ENCODE measurements at places on chromosomes 5 and 9.

GRCh38 chr5:107753427-107753826 lies 82.7 kb upstream of the EFNA5 start:
- DNase-seq = no peak

DNA sequence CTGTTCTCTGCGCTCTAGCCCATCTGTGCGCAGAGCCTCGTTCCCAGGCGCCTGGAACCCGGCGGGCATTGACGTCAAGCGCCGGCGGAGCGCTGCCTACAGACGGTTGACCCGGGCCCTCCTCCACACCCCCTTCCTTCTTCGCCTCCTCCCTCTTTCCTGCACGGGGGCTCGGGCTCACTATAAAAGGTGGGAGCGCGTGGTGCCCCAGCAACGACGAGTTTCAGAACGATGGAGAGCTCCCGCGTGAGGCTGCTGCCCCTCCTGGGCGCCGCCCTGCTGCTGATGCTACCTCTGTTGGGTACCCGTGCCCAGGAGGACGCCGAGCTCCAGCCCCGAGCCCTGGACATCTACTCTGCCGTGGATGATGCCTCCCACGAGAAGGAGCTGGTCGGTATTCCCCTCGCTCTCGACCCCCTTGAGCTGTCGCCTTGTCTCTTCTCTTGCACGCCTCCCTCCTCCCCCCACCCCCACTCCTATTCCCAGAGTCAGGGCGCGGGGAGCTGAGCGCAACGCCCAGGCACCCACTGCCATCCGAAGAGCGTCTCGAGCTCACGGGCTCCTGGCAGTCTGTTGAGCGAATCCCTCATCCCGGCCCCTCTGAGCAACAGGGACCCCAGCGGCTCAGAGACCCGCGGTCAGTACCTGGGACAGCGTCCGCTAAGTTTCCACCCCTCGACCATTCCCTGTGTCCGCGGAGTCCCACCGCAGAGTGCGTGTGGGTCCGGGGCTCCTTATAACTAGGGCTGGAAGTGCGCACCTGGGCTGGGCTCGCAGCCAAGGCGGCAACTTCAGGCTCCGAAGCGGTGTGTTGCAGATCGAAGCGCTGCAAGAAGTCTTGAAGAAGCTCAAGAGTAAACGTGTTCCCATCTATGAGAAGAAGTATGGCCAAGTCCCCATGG lies at the start of gene CARTPT:
TSS of gene CARTPT (plus strand) at position 213 of the 902 bp plus-strand sequence. CDS start at position 232, 19 bp downstream.
- DNase-seq = no peak

DNA sequence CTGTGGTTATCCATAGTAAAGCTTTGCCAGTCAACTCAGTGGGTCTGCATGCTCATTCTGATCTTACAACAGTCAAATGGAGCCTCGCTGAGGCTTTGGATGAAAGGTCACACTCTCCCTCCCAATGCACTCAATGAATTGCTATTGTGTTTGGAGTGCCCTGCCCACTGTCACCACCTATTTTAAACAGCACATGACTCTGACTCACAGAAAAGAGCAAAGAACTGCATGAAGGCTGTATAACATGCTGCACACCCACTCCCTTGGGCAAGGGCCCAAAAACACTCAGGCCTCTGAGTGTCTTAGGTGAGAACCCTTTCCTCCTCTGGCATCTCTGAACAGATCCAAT lies 118.7 kb upstream of the CCDC112 start:
- DNase-seq = no peak

DNA sequence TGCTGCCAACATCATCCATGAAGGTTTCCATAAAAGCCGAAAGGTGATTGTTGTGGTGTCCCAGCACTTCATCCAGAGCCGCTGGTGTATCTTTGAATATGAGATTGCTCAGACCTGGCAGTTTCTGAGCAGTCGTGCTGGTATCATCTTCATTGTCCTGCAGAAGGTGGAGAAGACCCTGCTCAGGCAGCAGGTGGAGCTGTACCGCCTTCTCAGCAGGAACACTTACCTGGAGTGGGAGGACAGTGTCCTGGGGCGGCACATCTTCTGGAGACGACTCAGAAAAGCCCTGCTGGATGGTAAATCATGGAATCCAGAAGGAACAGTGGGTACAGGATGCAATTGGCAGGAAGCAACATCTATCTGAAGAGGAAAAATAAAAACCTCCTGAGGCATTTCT lies 10.1 kb downstream of the TLR4 start:
- DNase-seq = no peak

GRCh38 chr5:169798438-169798837 lies 161.4 kb downstream of the DOCK2 start:
- DNase-seq = no peak

GRCh38 chr9:106920701-106921283 lies 57.8 kb downstream of the ZNF462 start:
- DNase-seq = no peak

DNA sequence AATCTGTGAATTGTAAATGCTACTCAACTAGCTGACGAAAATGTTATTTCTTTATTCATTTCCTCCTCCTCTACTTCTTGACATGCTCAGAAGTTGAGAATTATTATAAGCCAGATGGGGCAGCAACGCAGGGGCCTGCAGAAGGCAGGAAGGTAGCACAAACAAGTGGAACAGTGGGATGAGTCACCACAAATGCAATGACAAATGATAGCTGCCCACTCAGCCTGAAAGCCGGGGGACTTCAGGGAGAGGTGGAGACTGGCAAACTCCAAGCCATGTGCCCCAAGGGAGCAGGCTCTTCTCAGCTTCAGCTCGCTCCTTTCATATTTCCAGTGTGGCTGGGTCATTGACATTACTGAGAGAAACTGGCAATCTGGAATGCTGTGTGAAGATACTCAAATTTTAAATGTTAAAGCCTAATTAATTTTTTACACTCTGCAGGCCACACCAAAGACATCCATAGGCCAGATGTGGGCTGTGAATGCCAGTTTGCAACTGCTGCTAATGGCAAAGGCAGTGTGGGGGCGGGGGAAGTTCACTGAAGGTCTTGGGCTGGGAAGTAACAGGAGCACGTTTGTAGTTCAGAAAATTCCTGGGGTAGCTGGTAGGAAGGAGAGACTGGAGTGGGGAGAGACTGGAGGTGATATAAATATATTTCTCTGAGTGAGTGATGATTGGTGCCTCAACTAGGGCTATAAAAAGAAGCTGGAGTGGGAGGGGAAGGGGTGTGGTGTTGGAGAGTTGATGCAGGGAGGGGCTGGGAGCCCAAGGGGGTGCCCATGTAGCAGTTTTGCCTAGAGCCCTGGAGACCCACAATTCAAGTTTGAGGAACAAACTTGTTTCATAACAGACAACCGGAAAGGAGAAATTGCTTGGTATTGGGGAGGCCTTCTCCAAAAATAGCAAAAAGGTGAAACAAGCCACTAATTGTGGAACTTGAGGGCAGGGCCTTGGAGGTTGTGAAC lies 20.8 kb upstream of the ADRB2 start:
- peak; percentile 45 for DNase-seq

- DNase-seq = no peak
Measured at GRCh38 chr5:180649297-180650039, at the start of gene FLT4. Gene FLT4, minus strand, starts transcription at chr5:180649600. Its CDS starts 55 bp downstream, at chr5:180649545.

DNA sequence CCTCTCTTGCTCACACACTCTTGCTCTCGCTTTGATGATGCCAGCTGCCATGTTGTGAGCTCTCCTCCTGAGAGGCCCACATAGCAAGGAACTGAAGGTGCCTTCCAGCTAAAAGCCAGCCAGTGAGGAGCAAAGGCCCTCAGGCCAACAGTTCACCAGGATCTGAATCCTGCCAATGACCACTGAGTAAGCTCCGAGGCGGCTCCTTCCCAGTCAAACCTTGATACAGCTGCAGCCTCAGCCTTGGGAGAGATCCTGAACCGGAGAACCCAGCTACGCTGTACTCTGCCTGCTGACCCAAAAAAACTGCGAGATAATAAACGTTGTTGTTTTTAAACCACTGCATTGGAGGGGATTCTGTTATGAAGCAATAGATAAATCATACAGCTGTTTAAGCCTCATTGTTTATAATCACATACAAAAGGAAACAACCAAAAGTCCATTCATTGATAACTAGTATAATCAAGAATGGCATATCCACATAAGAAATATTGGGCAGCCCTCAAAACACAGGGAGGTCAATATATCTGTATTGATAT lies 49.0 kb upstream of the IFNK start:
- no peak for DNase-seq

Data from stimulated activated naive CD8-positive, alpha-beta T cell treated with anti-CD3 and anti-CD28 coated beads, Interleukin-15, amount 100 ng/mL, for 72 hours (primary cell).